Lung microvascular endothelial cell (primary cell): ENCODE measurements at places on chromosomes 7 and 10. TPM values are rescaled to one million over a fixed set of nuclear protein-coding genes. Genes with fewer than 3 reads are reported as not detected.

PDE1C gene
- total RNA-seq = under 0.01 and 0.22 TPM in 2 replicates

- DNase-seq = no peak
Measured at GRCh38 chr7:134589491-134589941, 40.6 kb downstream of the AKR1B15 start.

- DNase-seq = no peak
Measured at GRCh38 chr10:54133203-54133602, 667.8 kb downstream of the PCDH15 start.

DNA sequence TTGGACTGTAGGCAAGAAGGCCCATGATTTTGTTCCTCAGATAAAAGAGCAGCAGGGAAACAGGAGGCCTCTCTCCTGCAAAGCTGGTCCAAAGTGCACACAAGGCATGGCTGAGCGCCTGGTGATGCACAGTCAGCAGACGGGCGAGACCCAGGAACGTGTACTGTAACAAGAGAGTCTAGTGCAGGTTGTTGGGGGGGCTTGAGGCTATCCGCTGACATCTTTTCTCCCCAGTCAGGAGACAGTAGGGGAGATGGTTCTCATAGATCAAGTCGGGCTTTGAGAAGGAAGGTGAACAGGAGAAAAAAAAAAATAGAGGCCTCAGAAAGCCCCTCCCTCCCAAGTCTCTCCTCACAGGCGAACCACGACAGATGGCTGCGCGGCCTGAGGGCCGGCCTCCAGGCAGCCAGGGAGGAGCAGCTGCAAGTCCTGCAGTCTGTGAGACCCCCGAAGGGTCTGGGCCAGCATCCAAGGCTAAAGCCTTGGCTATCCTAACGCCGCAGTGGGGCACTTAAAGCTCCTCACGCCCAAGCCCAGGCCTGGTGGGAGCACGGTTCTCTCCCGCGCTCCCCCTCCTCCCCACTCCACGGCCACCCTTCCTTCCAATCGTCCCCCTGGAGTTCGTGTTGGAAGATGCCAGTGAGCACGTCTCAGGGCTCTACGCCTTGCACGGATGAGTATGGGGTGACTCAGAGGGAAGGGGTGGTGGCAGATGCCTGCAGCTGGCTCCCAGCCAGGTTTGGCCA is 68.3 kb downstream of the PRKAG2 start:
- DNase-seq = no peak

KCTD7 gene
- 3.5 and 6.3 TPM in 2 replicates for total RNA-seq

GRCh38 chr7:143398616-143399015 is 10.0 kb downstream of the EPHA1 start:
- no peak for DNase-seq

GRCh38 chr7:27734583-27734982 is 5.4 kb upstream of the TAX1BP1 start:
- DNase-seq = no peak

DNA sequence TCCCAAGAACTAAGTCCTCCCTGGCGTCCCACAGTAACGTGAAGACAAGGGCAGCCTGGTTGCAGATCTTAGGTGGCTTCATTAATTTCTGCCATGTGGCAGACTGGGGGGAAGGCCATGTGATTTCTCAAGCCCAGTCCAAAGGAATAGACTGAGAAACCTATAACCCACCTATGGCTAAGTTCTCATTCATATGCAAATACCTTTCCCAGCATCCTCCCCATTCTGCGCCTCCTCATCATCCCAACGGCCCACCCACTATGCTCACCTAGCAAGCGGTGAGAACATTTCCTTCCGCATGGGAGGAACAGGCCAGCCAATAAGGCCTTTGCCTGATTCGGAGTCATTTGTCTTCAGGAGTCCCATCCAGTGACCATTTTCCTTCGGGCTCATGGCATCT is 8.2 kb upstream of the CLEC2L start:
- DNase-seq = no peak

DLD gene
- 39.3 and 43.8 TPM in 2 replicates for total RNA-seq

DNA sequence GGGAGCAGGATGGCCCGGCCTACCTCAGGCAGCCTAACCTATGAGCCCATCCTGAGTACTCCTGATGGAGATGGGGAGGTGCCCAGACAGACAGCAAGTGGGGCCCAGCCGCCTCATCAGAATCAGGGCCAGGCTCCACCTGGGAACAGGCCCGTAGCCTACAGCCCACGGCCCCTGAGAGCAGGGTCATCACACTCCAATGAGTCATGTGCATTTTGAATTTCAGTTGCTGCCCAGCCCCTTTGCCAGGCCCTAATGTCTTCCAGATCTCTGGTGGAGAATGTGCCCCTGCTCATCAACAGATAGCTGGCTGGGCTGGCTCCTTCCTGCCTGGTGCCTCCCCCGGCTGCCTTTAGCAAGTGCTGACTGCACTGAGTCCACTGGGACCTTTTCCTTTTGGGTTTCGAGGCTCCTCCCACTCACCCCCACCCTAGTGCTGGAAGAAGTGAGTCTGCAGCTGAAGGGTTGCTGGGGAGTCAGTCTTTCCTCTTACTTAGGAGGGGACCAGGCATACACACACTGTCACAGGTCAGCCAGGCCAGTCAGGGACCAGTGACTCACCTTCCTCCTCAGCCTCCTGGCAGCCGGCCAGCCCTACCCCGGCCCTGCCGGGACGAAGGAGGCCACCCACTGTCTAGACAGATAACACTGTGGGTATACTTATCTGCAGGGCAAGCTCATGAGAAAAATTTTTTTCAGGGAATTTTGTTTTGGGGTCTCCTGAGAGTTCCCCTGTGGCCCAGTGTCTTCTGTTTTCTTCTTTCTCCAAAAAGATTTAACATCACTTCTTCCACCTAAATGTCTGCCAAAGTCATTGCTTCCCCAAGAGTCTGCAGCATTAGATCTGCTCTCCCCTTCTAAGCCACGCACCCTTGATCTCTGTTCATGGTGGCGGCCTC is 9.1 kb upstream of the ASIC3 start:
- peak; percentile 81 for DNase-seq

LMOD2 gene
- total RNA-seq = not detected in 2 replicates

DNA sequence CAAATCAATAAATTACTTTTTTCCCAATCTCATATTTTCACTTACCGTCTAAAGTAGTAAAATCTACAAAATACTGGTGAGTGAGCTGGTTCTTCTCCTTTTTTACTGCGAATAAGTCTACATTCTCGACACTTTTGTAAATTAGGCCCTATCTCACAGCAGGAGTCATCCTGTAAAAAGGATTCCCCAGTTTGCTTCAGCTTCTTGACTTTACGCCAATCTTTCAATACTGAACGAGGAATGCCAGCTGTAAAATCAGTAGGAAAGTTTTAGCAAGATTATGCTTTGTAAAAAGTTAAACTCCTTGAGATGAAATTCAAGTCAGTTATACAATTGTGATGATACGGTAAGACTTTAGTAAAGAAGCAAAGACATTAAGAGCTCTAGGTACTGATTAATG is 67.3 kb downstream of the NRBF2 start:
- DNase-seq = no peak

GRCh38 chr10:7715515-7715914 is 12.4 kb downstream of the ITIH2 start:
- no peak for DNase-seq

TAS2R5 gene
- total RNA-seq = 0.22 and 0.40 TPM in 2 replicates

- no peak for DNase-seq
Measured at GRCh38 chr10:31028081-31028480, 3.6 kb downstream of the ZNF438 start.

- no peak for DNase-seq
Measured at GRCh38 chr10:73859784-73860491, 14.4 kb downstream of the CAMK2G start.

DNA sequence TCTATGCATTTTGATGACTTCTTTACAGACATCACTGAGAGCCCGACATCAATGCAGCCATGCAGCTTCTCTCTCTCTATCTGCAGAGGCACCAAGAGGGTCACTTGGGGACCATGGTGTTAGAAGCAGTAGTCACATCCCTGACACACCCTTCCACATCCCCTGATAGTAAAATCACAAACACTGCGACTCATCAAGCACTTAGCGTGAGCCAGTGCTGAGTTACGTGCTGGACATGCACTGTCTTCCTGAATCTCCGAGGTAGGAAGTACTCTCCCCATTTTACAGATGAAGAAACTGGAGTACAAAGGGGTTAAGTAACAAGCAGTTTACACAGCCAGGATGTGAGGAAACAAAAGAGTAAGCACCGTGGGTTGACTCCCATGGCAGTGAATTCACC is 109.2 kb downstream of the OSBPL3 start:
- no peak for DNase-seq

OR13A1 gene
- total RNA-seq = not detected in 2 replicates

- DNase-seq = no peak
Measured at GRCh38 chr7:159076333-159076732, 68.3 kb downstream of the VIPR2 start.

DNA sequence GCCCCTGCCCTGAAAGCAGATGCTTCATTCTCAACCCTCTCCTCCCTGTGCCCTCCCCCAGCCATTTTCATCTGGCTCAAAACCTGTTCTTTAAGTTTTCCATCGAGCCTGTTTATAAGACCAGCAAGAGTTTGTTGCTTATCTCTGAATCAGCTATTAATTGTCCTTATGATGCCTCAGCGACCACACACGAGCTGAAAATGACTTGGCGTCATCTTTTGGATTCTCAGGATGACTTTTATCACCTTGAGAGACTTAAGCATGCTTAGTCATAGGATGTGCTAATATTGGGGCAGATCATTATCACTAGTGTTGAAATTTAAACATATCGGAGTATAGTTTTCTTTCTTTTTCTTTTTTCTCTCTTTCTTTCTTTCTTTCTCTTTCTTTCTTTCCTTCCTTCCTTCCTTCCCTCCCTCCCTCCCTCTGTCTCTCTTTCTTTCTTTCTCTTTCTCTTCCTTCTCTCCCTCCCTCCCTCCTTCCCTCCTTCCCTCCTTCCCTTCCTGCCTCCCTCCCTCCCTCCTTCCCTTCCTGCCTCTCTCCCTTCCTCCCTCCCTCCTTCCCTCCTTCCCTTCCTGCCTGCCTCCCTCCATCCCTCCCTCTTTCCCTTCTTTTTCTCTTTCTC is 184.5 kb downstream of the PHTF2 start:
- no peak for DNase-seq

DNA sequence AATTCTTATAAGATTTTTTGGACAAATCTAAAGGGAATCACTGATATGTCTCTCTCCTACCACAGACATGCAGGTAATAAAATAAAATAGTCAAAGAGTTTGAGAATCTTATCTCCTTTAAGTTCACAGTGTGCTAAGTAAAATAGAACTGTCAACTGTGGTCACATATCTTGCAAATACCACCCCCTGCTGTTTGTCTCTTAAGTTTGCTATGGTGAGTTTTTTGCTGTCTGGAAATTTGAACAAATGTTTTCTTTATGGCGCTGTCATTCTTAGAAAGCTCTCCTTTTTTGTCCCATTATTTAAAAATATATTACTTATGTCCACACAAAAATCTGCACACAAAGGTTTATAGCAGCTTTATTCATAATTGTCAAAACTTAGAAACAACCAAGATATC is 19.6 kb downstream of the GIMAP5 start:
- peak; percentile 74 for DNase-seq

DNA sequence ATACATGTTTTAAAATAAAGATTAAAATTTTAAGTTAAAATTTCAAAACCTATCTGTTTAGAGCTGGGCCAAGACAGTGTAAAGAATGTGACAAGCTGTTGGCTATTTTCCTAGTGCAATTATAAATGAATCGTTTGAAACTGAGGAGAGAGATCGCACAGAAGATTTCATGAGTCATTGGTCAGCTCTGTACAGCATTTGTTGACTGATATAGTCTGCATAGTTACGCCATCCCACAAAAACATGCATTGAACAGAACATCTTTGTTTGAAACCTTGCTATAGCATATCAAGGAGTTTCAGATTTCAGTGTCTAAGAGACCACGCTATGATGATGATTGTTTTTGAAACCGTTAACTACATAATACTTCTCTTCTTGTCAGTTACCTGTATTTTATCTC is 1.3 kb upstream of the C10orf67 start:
- DNase-seq = no peak

GRCh38 chr7:95373323-95373722 is 22.9 kb downstream of the PON3 start:
- no peak for DNase-seq

DNA sequence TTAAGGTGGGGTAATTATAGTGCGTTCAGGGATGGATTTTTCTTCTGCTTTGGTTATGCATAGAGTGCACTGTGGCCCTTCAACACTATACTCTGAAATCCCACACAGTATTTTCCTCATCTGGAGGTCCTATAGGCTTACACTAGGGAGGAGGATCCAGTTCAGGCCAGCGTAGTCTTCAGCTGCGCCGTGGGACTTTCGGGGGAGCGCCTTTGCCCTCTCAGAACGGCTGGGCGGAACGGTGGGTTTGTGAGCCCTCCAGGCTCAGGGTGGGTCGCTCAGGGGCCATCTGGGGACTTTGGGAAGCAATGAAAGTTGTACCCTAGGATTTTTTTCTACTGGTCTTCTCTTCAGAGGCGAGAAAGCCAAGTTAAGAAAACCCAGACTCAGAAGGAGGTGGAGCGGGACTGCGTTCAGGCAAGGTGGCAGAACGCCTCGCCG is 652 bp upstream of the VPS26A start:
- peak; percentile 74 for DNase-seq

- DNase-seq = peak; percentile 83
Measured at GRCh38 chr10:89332123-89332633, 4.4 kb downstream of the IFIT3 start.

DNA sequence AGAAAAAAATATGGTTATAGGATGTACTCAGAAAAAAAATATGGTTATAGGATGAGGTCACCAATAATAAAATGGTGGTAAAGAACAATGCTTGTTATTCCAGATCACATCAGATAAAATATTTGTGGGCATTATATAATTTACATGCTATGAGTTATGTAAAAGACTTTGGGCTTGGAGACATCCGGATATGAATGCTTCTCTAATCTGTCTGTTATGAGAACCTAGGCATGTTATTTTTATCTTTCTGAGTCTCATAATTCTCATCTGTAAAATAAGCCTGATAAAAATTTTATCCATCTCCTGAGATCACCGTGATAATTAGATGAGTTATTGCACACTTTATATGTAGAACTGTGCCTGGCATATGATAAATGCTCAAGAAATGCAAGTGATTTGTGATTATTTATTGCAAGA is 37.8 kb downstream of the DKK1 start:
- peak; percentile 26 for DNase-seq

DNA sequence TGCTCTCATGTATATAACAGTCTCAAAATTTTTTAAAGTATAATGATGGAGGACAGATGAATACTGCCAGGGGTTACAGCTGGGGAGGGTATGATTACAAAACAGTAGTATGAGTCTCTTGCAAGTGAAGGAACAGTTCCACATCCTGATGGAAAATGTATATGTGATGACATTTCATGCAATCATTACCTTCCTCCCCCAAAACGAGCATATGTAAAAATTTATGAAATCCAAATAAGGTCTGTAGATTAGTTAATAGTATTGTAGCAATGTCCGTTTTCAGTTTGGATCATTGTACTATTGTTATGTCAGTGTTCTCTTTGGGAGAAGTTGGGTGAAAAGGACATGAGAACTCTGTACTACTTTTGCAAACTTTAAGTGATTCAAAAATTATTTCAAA is 38.0 kb downstream of the DRGX start:
- DNase-seq = no peak

GRCh38 chr7:30177186-30177585 is 42.4 kb downstream of the MTURN start:
- no peak for DNase-seq

- DNase-seq = no peak
Measured at GRCh38 chr7:20224025-20224424, 6.8 kb upstream of the MACC1 start.
